Ovary (tissue), 10 donors: ENCODE measurements at places on chromosomes 5 and 9.

DNA sequence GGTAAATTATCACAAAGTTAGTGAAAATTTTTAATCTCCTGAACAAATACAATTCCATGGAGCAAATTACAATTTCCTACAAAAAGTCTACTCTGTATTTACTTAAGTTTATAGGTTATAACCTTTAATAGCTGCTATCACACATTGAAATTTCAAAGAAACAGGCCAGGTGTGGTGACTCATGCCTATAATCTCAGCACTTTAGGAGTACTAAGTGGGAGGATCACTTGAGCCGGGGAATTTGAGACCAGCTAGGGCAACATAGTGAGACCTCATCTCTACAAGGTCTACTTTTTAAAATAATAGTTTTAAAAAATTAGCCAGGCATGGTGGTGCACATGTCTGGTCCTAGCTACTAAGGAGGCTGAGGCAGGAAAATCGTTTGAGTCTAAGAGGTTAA lies 50.3 kb downstream of the HINT1 start:
- DNase-seq: no peak
- H3K27ac ChIP-seq: no peak overlapping the region
- no peaks in the 10 kb centered on the region for H3K27me3 ChIP-seq

- H3K4me1 ChIP-seq: no peaks in the 10 kb centered on the region
- H3K36me3 ChIP-seq: no peaks in the 10 kb centered on the region
- no peak overlapping the region for H3K27ac ChIP-seq
- no peak overlapping the region for H3K4me3 ChIP-seq
- H3K27me3 ChIP-seq: no peaks in the 10 kb centered on the region
- DNase-seq: no peak
Measured at GRCh38 chr5:87048156-87048555, 219.5 kb upstream of the RASA1 start.

DNA sequence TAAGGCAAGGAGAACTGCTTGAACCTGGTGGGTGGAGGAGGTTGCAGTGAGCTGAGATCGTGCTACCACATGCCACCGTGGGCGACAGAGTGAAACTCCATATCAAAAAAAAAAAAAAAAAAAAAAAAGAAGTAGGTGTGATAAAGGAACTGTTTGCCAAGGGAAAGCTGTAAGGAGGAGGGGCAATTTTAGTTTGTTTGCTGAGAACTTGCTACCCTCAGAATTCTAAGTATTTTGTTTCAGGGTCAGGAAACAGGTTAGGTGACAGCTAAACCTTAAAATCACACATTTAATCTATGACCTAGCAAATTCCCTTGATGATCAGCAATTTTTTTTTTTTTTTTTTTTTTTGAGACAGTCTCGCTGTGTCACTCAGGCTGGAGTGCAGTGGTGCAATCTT lies 7.2 kb upstream of the ARRDC3 start:
- no peak overlapping the region for H3K4me3 ChIP-seq
- H3K36me3 ChIP-seq: no peaks in the 10 kb centered on the region
- no peak for DNase-seq

GRCh38 chr9:82991671-82992070 lies 71.3 kb downstream of the RASEF start:
- peaks cover 2% of the 10 kb centered on the region for H3K4me1 ChIP-seq
- no peaks in the 10 kb centered on the region for H3K27me3 ChIP-seq
- H3K4me3 ChIP-seq: no peak overlapping the region

DNA sequence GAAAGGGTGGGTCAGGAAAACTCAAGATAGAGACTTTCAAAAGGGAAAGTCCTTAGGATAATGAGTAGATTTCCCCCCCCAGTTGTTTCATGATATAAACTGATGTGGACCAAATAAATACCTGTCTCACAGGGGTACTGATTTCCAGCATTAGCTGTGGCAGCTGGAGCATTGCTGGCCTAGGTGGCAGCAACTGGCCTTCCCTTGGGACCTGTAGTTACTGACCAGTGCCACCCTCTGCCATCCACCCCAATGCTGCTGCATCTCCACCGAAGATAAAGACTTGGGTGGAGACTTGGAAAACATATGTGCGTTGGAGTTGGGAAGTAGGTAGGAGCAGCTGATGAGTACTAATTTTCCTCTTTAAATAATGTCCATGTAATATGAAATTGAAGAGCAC lies 71.8 kb downstream of the SYK start:
- no peak overlapping the region for H3K4me3 ChIP-seq
- no peak overlapping the region for H3K27ac ChIP-seq
- no peak for DNase-seq
- no peaks in the 10 kb centered on the region for H3K4me1 ChIP-seq
- no peaks in the 10 kb centered on the region for H3K27me3 ChIP-seq
